ENCODE measurements at places on chromosomes 7 and 10.
A peak's percentile ranks its signal among the peaks of the same experiment; 100 is the strongest.

DNA sequence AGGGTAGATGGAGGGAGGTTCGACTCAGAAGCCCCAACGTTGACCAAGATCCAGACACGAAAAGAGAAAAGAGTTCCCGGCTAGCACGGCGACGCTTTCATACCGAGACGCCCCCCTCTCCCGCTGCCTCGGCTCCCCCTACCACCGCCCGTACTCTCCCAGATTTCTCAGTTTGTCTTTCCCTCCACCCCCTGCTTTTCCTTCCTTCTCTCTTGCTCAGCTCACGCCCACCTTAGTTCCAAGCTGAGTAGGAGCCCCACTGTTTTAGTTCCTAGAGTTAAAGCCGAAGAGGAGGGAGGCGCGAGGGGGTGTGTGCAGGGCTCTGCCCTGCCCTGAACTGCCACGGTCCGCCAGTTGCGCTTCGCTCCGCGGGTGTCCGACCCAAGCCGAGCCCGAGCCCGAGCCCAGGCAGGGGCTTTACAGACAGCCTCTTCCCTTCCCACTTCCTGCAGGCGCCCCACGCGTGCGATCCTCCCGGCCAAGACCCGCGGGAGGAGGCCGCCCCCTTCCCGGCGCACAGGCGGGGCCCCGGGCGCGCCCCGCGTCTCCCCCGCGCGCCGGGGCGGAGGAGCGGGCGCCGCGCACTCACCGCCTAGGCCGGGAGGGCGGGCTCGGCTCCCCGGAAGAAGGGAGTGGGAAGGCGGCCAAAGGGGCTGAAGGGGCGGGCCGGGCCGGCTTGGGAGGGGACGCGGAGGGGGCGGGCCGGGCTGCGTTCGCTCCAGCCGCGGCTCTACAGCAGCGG lies at the start of gene EPHB6:
Gene EPHB6, plus strand, starts transcription at position 705 of the 742 bp plus-strand sequence. CDS start 8,152 bp downstream, outside the sequence.
- DNase-seq, result peak; percentile 87

DNA sequence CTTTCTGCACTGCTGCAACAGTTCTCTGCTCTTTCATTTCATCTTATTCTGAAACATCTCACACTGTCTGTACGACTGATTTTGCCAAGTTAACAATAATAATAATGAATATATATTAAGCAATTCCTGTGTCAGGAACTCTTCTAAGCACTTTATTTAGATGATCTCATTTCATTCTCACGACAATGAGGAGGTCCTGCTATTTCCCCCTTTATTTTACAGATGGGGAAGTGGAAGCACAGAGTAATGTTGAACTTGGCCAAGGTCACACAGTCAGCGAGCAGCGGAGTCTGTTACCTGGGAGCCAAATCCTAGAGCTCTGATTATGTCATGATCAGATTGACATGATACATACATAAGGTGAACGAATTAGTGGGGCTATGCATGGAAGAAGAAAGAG lies 5.8 kb downstream of the MRC1 start:
- DNase-seq, result no peak

GRCh38 chr10:23496727-23497126 lies 57.9 kb downstream of the OTUD1 start:
- DNase-seq, result no peak

DNA sequence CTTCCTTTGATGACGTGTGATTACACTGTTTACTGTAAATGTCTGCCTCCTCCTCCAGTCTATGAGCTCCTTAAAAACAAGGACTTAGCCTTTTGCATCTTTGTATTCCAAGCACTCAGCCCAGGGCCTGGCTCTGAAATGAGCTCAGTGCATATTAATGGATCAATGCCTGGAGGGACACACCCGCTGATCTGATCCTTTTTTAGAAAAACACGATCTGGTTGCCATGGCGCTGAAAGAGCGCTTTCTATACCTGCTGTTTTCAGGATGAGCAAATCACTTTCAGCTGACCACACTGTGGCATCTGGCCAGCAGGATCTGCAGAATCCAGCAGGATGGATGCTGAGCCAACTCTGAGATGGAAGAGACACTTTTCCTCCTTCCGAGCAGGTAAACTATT lies 37.8 kb upstream of the GARS1 start:
- DNase-seq, result no peak

DNA sequence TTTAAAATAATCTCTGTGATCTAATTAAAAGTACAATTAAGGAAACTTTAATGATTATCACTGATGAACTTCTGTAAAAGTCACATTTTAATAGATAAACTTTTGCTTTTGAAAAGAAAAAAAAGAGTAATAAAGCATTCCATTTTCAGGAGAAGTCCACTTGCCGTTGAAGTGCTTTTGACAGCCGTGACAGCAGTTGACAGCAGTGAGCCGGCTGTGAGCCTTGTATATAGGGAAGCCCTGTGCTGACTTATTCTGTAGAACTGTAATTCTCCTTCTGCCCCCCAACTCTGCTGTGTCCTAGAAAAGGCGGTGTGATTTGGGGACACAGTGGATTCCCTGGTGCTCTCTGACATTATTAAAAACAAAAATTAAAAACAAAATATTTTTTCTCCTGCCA lies 78.0 kb downstream of the POM121L12 start:
- DNase-seq, result no peak

- no peak for DNase-seq
These were observed 200.0 kb downstream of the POLR1F start for GRCh38 chr7:19508821-19509220.

DNA sequence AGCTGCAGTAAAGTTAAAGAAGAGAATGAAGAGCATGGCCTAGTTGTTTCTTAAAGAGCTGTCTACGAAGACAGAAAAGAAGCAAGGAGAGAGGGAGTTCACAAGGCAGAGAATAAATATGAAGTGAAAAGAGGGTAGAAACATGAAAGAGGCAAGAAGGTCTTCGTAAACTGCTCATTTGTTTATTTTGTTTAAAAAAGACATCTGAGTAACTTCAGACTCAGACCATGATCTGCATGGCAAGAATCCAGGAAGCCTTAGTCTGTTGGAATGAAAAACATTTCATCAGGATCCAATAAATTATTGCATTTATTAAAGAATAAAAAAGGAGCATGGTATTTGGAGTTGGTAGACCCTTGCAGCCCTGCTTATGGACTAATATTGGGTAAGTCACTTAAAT lies 151.1 kb downstream of the SEM1 start:
- DNase-seq, result no peak
